Retina (tissue), 1 donor: ENCODE measurements at places on chromosomes 1 and 21.

DNA sequence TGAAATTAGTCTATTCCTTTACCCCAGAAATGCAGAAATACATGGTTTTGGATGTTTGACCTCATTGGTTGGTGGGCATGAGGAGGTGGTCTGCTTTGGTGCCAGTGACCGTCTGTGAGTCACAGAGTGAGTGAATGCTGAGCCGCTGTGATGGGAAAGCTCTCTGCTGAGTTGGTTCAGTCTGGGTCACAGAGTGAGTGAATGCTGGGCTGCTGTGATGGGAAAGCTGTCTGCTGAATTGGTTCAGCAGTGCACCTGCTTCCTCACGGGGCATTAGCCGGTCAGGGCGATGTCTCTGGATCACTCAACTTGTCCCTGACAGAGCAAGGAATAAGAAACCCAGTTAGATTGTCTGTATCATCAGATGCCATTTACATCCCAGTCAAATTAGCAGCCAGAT, 40.8 kb downstream of the ADARB1 start:
- DNase-seq: no peak

DNA sequence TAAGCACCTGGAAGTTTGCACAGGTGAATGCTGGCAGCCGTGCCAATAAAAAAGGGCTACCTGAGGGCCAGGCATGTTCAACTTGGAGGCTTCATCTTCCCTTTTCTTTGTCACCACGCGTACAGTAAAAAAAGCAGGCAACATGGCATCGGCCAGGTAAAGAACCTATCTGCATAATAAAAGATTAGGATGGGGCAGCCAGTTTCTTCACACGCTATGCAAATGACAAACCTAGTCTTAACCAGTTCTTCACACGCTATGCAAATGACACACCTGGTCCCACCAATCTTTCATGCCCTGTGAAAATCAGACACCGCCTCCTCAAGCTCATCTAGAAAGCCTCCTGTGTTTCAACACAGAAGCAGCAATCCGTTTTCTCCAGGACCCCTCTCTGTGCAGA, 413.4 kb downstream of the HLX start:
- no peak for DNase-seq

- DNase-seq: no peak
Measured at GRCh38 chr1:113170519-113170918, 97.5 kb downstream of the LRIG2 start.

GRCh38 chr1:207672522-207673130, 27.7 kb downstream of the CR1L start:
- DNase-seq: no peak

DNA sequence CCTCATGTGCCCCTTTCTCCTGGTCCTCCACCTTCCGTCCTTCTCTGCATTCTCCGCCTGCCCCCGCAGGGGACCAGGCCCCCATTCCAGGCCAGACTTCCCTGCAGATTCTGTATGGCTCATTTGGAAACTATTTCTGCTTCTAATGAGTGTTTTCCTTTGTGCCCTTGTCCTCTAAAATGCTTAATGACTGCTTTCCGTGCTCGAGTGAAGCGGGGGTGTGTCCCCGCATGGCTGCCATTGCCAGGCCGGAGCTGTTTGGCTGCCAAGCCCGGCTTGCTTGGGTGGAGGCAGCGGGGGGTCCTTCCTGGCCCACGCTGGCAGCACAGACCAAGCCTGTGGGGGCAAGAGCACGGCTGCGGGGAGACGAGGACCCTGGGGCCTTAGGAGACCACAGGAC, 299.3 kb upstream of the VAMP3 start:
- peak; percentile 61 for DNase-seq

DNA sequence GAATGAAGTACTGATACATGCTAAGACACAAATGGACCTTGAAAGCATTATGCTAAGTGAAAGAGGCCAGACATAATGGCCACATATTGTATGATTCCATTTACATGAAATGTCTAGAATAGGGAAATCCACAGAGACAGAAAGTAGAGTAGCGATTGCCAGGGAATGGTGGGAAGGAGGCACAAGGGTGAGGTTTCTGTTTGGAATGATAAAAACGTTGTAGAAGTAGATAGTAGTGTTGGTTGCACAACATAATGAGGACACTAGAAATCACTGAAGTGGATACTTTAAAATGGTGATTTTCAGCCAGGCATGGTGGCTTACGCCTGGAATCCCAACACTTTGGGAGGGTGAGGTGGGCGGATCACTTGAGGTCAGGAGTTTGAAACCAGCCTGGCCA, 97.6 kb upstream of the VANGL1 start:
- no peak for DNase-seq

DNA sequence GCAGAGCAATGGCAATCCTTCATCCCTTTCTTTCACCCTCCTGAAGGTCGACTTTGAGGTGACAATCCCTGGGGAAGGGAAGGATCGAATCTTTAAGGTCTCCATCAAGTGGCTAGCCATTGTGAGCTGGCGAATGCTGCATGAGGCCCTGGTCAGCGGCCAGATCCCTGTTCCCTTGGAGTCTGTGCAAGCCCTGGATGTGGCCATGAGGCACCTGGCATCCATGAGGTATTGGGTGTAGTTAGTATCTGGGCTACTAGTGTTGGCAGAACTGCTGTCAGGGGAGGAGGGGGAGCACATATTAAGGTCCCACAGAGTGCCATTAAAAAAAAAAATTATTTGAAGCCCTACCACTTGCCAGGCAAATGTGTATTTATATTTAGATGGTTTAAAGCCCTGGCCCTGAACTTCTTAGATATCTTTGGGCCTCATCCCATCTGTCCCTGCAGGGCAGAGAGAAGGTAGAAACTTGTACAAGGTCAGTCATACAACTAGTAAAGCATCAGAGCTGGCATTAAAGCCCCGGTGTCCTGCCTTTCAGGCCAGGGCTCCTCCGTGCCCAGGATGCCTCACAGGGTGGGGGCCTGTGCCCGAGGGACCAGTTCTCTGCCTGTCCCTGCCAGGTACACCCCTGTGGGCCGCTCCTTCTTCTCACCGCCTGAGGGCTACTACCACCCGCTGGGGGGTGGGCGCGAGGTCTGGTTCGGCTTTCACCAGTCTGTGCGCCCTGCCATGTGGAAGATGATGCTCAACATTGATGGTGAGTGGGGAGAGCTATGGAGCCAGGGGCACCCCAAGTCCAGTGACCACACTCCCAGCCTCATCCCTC, 10.3 kb downstream of the AGO1 start:
- no peak for DNase-seq

GRCh38 chr1:14994148-14994547, 159.4 kb upstream of the TMEM51 start:
- no peak for DNase-seq

DNA sequence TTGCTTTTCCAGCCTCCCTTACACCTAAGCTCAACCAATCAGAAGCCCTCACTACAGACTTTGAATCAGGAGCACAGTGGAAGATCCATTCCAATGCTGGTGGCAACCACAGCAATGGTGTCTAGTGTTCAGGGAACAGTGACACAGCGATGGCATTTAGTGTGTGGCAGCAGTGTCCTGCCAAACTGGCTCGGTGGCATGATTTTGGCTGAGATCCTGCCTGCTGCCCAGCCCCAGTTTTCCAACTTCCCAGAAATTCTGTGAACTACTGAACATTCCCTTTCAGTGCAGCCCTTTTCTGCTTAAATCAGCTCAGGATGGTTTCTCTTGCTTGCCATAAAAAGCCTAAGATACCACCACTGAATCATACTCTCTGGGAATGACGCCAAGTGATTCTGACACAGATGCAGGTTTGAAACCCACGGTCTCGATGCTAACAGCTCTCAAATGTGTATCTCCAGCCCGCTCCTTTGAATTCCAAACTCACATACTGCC, 8.8 kb downstream of the ASAP3 start:
- no peak for DNase-seq

DNA sequence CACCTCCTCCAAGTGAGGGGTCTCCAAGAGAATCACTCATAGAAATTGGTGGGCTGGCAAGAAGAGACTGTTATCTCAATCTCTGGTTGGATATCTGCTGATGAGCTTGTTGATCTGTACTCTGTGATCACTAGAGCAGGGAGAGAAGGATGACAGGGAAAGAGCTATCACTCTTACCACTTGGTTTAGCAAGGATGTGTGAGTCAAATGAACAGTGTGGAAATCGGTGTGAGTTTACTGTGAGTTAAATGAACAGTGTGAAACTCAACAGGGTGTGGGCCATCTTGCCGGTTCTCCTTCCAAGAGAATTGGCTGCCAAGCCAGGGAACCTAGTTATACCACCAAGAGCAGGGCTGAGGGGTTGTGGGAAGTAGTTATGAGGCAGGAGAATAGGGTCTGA, 33.3 kb upstream of the CD1D start:
- DNase-seq: no peak

DNA sequence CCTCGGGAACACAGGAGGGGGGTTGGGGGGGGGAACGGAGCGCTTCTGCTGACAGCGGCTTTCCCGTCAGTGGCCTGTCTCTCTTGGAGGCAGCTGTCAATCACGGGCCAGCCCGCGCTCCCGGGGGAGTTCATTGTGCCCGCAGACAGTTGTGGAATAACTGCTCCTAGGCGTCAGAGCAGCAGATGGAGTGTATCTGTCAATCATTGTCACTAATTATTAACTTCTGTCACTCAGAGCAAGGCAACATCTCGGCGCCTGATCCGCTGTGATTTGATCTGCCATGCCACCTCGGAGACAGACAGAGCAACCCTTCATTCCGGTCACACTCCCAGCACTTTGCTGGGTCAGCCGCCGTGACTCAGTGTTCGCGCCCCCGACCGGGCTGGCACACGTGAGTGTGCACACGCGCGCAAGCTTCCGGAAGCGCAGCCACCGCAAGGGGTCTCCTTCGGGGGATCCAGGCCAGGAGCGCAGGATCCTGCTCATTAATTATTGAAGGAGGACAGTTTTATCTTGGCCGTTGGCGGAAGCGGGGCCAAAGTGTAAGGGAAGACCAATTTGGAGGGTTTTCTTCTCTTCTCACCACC, 75.8 kb downstream of the RRAGC start:
- DNase-seq: peak; percentile 93

DNA sequence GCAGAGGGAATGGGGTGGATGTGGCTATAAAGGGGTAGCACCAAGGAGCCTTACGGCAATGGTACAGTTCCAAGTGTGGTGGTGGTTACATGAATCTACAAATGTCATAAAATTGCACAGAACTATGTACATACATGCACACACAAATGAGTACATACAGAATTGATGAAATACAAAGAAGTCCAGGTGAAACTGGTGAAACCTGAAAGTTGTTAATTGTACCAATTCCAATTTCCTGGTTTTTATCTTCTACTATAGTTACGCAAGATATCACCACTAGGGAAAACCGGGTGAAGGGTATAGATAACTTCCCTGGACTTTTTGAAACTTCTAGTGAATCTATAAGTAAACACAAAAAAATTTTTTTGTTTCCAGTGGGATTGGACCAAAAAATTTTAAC, 18.9 kb downstream of the HSF2BP start:
- DNase-seq: no peak

DNA sequence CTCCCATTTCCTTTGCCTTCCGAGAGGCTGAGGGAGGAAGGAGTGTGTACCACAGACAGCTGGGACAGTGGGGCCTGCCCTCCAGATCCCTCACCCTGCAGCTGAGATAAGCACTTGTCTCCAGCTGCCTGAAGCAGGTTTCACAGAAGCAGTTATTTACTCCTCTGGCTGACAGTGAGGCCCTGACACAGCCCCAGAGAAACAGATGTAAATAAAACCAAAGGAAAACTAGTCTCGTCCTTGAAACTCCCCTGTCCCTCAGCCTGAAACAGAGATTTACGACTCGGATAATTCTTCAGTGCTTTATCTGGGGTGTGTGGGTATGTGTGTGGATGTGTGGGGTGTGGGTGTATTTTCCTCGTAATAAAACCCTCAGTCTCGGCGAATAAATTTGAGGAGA, 181.1 kb downstream of the IGSF21 start:
- no peak for DNase-seq

GRCh38 chr1:53265581-53265980, 27.3 kb upstream of the MAGOH start:
- DNase-seq: no peak

GRCh38 chr21:45405271-45405818, 380 bp downstream of the COL18A1 start:
- no peak for DNase-seq

- no peak for DNase-seq
Measured at GRCh38 chr1:67748630-67749029, 63.6 kb downstream of the GADD45A start.

GRCh38 chr1:19758227-19758830, 41.4 kb downstream of the TMCO4 start:
- no peak for DNase-seq

GRCh38 chr1:206087091-206087490, 30.1 kb downstream of the AVPR1B start:
- no peak for DNase-seq

- no peak for DNase-seq
Measured at GRCh38 chr1:168362991-168363390, 82.3 kb downstream of the TBX19 start.

GRCh38 chr1:197633447-197634078, 141.7 kb downstream of the DENND1B start:
- no peak for DNase-seq

DNA sequence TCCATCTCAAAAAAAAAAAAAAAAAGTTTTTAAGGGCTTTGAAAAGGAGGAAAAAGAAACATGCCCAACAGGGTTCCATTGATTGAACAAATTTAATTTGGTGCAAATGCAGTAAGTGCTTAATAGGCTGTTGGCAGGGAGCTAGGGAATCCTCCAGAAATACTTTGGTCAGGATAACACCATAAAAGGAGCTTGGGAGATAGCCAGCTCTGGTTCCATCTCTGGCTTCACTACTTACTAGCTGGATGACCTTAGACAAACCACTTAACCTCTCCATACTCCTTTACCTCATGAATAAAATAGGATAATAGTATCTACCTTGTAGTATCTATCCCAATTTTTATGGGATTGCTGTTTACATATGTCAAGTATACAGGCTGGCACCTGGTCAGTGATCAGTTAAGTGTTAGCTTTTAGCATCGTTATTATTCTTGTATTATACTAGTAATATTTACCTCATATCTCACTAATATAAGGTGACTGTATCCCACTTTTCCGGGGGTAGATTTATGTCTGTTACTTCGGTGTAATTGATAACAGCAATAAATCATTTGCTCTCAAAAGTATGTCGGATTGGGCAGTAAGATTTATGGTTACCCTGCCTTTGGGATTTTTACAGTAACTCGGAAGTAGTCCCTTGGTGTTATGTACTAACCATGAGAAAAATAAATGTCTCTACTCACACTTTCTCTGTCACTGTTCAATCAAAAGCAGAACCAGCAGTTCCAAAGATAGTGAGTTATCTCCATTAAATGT, 36.4 kb downstream of the BTG3 start:
- DNase-seq: no peak

- DNase-seq: no peak
Measured at GRCh38 chr1:229156872-229157271, 114.0 kb upstream of the RAB4A start.
